CD4-positive, alpha-beta T cell treated with Interleukin-4 for 4 hours (primary cell): ENCODE measurements at places on chromosomes 13 and 19.
A peak's percentile ranks its signal among the peaks of the same experiment; 100 is the strongest.

GRCh38 chr19:1284979-1285736, 515 bp upstream of the EFNA2 start:
- DNase-seq, result no peak

DNA sequence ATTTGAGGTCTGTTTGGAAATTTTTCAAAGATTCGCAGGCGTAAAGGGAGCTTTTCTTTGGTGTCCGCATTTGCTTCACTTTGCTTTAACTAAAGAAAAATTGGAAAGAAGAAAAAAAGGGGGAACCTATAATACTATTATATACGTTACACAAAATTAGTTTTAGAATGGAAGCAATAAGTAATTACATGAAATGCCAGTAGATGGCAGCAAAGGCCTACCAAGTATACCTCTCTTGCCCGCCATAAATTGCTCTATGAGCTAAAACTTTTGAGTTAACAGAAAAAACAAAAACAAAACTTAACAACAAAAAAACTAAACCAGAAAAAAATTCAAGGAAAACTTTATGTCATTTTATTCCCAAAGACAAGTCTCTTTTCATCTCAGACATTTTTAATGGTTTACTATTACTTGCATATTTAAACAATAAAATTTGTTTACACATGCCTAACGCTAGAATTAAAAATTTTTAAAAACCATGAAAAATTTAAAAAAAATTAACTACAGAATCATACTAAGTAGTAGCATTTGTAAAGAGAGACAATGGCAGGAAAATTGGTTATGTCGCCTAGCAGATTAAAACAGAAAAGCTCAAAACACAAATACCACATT, 271.4 kb downstream of the NALCN start:
- DNase-seq, result peak; percentile 50

DNA sequence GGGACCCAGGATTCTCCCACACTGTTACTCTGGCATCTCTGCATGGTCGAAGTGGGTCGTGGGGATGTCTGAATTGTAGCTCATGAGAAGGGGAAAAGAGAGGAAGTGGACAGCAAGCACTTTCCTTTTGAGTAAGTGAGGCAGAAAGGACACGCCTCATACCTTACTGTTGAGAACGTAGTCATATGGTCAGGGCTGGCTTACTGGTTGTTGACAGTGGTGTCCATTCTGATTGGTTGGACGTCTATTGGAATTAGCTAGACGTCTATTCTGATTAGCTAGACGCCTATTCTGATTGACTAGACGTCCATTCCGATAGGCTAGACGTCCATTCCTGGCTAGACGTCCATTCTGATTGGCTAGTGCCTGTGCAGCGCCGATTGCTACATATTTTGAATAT, 12.4 kb downstream of the GRIN2D start:
- no peak for DNase-seq

DNA sequence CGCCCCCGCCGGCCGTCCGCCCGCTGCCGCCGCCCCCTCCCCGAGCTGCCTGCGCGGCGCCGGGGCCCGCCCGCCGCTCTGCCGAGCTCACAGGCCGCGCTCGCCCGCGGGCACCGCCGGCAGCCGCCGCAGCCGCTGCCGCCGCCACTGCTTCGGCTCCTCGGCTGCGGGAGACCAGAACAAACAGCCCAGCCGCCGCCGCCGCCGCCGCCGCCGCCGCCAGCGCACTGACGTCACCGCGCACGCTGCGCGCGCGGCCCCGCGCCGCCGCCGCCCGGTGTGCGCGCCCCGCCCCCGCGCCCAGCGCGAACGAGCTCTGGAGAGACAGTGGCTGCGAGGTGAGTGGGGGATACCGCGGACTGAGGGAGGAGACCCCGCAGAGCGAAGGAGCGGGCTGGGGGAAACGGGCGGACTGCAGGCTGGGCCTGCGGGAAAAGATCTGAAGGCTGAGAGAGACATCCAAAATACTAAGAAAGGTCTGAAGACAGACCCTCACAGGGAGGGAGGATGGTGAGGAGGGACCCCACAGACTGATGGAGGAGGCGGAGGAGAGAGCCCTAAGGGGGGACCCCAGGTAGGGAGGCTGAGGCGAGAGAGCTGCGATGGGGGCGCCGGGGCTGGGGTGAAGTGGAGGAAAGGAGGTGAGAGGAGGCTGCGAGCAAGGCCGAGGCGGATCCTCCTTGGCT, at the start of gene BRD4:
Gene BRD4 (minus strand): TSS at position 229 of the 686 bp plus-strand sequence. CDS start 59,440 bp downstream, outside the sequence.
- peak; percentile 60 for DNase-seq

- peak; percentile 35 for DNase-seq
These were observed 14.9 kb downstream of the LAIR2 start for GRCh38 chr19:54517483-54517882.

GRCh38 chr13:19055611-19056010, 126.0 kb downstream of the TUBA3C start:
- no peak for DNase-seq

DNA sequence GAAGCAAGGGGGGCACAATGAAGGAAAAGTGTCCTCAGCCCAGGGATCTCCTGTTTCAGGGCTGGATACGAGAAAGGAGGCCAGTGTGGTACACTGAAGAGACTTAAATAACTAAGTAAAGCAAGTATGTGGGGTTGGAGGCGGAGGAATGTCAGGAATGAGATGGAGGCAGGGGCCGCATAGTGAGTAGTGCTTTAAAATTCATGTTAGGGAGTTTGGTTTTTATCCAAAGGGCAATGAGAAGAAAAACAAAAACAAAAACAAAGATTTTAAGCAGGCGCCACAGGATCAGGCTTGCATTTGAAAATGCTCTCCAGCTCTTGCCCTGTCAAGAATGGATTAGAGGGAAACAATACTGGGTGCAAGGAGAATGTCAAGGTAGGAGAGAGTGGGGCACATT, 273.4 kb downstream of the DCLK1 start:
- DNase-seq, result no peak

- DNase-seq, result no peak
These were observed 153.8 kb upstream of the UBL3 start for GRCh38 chr13:30004204-30004603.

- no peak for DNase-seq
These were observed 270.4 kb downstream of the ABCC4 start for GRCh38 chr13:95030821-95031343.

DNA sequence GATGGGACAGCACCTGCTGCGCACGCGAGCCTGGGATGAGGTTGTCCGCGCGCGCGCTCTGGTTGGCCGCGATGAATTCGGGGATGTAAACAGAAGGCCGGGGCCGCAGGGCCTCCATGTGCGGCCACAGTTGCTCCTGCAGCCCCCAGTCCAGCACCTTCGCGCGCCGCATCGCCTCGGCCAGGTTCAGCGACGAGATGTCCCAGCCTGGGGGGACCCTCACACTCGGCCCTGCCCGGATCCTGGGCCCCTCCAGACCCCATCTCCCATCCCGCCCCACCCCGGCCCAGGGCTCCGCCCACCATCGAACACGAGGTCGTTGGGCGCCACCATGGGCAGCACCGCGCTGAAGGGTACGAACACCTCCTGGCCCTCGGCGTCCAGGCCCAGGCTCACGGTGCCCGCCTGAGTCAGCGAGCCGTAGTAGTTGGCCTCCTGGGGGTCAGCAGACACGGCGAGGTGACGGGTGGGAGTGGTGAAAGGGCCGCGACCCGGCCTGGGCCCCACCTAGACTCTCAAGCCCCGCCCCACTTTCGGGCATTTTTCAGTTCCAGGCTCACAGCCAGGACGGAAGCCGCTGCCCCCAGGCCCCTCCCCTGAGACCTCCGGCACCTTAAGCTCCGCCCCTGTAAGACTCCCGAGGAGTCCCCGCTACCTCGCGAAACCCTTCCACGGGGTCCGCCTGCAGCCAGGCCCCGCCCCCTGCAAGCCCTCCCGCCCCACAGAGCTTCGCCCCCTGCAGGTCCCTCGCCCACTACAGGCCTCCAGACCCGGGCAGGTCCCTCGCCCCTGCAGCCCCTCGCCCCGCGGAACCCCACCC, 1.1 kb downstream of the ISYNA1 start:
- peak; percentile 81 for DNase-seq

DNA sequence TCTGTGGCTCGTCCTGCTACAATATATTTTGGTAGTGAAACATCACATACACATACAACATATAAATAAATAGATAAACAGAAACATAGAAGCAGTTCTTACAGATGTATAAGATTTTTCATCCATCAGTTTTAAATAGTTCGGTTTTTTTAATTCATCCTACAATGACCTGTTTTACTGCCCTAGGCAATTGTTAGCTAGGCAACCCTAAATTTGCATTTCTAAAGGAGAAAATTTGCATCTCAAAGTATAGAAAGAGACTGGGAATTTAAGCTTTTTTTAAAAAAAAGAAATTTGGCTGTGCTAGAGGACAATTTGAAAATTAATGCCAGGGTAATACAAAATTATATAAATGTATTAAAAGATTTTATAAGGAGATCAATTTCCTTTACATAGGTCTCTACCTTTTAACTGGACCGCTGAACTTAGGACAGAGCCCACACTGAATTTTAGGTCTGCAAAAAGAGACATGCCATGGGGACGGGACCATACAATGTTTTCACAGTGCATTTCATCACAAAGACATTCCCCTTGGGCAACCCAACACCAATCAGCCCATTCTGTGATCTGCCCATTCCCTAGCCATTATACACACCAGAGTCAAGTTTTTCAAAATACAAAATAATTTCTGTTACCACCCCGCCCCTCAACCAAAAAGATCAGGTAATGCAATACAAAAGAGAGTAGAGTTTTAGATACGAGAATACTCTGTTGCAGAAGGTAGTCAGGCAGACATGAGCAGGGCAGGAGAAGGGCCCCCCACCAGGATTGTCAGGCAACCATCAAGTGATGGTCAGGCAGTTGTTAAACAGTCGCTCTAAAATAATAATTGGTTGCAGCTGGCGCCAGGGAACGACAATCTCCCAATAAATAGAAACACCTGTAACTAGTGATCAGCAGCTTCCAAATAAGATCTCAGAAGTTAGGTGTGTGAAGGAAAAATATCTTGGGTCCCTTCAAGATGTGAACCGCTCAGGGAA, 299.7 kb upstream of the SGCG start:
- no peak for DNase-seq

GRCh38 chr19:11020982-11021759, 60.3 kb downstream of the SMARCA4 start:
- DNase-seq, result no peak
